ENCODE measurements at places on chromosomes 5 and 9.

- no peak for DNase-seq
Measured at GRCh38 chr5:122864400-122864799, 19.0 kb downstream of the SNX24 start.

DNA sequence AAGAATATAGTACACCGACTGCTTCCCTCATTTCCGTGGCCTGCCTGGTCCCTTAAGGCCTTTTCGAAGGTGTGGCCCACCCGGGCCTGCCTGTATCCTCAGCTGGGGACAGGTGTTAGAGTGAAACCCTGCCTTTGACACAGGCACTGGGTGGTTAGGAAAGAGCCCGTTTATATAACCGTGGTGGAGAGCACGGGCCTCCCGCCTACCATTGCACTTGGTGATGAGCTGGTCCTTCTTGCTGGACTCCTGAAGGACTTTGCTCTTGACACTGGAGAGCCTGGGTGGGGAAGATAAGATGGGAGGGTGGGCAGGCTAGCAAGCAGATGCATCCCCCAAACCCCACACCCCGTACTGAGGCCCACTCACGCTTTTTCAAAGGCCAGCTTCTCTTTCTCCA, 2.3 kb downstream of the SPATA24 start:
- DNase-seq, result no peak

GRCh38 chr5:14036947-14037346, 92.5 kb upstream of the DNAH5 start:
- DNase-seq, result no peak

- DNase-seq, result no peak
Measured at GRCh38 chr9:33080534-33080933, 4.1 kb upstream of the SMU1 start.

DNA sequence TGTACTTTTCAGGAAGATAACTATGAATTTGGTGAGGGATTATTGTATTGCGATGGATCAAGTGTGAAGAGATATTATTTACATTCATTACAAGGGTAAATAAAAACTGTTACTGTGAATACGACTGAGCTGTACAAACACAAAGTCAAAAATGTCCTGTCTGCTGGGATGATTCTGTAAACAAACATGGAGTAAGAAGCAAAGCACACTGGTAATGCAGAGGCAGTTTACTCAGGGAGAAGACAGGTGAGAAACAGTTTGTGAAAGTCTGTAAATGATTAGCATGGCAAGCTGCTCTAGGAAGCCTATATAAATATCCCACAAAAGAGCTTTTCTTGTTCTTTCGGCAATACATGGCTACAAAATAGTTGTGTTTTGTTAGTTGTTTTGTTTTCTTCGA, 115.4 kb upstream of the GNA14 start:
- DNase-seq, result no peak

GRCh38 chr9:136328011-136328621, 777 bp downstream of the GPSM1 start:
- no peak for DNase-seq

- no peak for DNase-seq
Measured at GRCh38 chr5:78735834-78736463, 87.4 kb upstream of the LHFPL2 start.

DNA sequence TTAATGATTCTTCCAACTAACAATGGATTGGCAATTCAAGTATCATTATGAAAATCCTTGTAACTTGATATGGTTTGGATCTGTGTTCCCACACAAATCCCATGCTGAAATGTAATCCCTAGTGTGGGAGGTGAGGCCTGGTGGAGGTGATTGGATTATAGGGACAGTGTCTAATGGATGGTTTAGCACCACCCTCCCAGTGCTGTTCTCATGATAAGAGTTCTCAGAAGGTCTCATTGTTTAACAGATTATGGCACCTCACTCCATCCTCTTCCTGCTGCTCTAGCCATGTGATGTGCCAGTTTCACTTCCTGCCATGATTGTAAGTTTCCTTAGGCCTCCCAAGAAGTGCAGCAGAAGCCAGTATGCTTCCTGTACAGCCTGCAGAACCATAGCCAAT, 1116.2 kb upstream of the EDIL3 start:
- no peak for DNase-seq

DNA sequence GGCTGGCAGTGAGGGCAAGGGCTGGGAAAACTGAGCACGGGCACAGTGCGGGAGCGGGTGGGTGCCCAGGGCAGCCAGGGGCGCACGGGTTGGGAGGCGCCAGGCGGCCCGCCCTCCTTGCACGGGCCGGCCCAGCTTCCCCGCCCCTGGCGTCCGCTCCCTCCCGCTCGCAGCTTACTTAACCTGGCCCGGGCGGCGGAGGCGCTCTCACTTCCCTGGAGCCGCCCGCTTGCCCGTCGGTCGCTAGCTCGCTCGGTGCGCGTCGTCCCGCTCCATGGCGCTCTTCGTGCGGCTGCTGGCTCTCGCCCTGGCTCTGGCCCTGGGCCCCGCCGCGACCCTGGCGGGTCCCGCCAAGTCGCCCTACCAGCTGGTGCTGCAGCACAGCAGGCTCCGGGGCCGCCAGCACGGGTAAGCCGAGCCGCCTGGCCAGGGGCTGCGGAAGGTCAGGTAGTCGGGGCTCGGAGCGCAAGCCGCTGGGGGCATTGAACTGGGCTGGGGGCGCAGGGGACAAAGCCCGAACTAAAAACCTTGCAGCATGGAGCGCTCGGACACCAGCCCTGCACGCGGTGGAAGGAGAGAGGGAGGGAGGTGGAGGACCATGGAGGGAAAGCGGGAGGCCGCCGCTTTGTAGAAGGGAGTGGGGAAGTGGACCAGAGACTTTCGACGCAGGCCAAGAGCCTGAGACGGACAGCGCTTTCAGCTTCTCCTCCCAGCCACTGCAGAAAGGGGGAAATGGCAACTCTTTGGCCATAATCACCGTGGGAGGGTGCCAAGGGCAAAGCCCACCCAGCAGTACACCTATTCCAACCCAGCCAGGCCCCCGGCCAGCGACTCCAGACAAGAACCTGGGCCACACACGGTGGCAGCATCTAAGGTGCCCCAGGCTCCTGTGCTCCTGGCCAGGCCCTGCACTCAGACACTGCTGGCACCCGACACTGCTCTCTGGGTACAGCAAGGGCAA, at the start of gene TGFBI:
TSS of gene TGFBI (plus strand) at position 207 of the 961 bp plus-strand sequence. CDS start at position 275, 68 bp downstream.
- no peak for DNase-seq
